ENCODE measurements at places on chromosomes 2 and 18.

GRCh38 chr18:36993068-36993467 lies 164.1 kb downstream of the KIAA1328 start:
- DNase-seq: no peak

GRCh38 chr18:32355896-32356295 lies 114.8 kb downstream of the GAREM1 start:
- no peak for DNase-seq

DNA sequence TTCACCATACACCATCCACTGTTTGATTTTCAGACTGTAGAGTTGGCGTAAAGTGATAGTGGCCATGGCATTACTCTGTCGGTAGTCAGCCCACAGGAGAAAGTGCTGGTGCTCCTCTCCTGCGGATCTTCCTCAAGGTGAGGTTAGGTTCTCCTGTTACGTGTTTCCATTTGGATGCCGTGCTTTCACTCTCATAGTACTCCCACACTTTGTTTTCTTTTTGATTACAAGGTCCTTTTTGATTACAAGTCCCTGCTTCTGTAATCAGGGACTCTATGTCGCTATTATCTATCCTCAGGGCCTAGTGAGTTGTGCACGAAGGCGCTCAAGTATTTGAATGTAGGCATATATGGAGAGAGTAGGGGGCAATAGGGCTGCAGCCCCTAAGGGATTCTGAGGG lies 4.3 kb downstream of the TAF4B start:
- DNase-seq: no peak

GRCh38 chr2:23513245-23513871 lies 128.4 kb downstream of the KLHL29 start:
- DNase-seq: no peak

GRCh38 chr2:45156605-45157004 lies 147.4 kb upstream of the SIX2 start:
- DNase-seq: no peak

DNA sequence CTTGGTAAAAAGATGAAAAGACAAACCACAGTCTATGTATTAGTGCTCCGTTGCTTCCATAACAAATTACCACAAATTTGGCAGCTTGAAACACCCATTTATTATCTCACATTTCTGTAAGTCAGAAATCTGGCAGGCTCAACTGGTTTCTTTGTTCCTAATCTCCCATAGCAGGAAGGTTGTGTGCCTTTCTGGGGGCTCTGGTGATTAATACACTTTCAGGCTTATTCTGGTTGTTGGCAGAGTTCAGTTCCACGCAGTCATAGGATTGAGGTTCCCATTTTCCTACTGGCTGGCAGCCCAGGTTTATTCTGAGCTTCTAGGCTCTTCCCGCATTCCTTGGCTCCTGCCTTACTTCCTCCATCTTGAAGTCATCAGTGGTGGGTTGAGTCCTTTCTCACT lies 189.3 kb downstream of the ANAPC1 start:
- peak; percentile 60 for DNase-seq

GRCh38 chr2:109415581-109416013 lies 198.2 kb downstream of the SEPTIN10 start:
- no peak for DNase-seq

GRCh38 chr18:63881851-63882250 lies 5.7 kb upstream of the SERPINB2 start:
- peak; percentile 75 for DNase-seq

DNA sequence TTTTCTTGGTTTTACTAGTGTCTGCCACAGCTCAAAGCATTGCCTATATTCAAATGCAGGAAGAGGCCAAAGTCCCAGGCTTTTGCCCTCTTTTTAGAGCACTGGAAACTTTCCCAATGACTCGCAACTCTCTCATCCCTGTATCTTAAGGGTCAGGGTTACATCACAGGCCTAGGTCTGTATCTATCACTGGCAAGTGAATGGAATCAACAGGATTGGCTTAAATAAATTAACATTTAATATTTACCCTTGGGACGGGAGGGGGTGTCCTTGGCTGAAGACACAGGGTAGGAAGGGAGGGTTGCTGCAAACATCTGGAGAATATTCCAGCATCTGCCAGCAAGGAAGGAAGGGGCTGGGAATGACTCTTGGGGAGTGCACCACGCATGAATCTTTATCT lies 242.6 kb downstream of the SLC4A3 start:
- DNase-seq: no peak

GRCh38 chr2:118309946-118310680 lies 221.8 kb downstream of the INSIG2 start:
- peak; percentile 36 for DNase-seq

GRCh38 chr18:45997700-45998151 lies 30.6 kb upstream of the EPG5 start:
- peak; percentile 30 for DNase-seq

DNA sequence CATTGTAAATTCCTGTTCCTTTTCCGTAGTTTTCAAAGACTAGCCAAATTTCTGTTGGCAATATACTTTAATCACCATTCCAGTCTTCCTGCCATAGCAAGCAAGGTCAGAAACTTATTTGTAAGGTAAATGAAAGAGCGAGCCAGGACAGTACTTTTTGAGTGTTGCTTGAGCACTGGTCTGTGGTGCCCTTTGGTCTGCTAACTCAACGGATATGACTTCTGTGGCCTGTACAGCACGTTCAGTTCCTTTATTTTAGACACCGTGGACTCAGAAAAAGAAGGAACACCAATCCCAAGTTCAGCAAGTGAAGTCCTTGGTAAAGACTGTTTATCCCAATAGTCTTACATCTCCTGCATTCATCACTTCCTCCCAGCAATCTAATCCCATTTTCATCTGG lies 166.3 kb downstream of the MYO1B start:
- DNase-seq: no peak
